Amygdala (tissue), 56 donors: ENCODE measurements at places on chromosomes 4 and X.

- DNase-seq, result no peak
Measured at GRCh38 chr4:85808864-85809263, 333.9 kb downstream of the ARHGAP24 start.

GRCh38 chrX:44054863-44055601 lies 81.8 kb upstream of the NDP start:
- no peak for DNase-seq

DNA sequence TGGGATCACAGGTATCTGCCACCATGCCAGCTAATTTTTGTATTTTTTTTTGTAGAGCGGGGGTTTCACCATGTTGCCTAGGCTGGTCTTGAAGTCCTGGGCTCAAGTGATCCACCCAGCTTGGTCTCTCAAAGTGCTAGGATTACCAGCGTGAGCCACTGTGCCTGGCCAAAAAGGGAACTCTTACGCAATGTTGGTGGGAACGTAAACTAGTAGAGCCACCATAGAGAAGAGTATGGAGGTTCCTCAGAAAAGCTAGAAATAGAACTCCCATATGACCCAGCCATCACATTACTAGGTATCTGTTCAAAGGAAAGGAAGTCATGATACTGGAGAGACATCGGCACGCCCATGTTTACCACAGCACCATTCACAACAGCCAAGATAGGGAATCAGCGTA lies 85.9 kb downstream of the PRKX start:
- no peak for DNase-seq

GRCh38 chr4:113232194-113232593 lies 182.7 kb downstream of the ANK2 start:
- DNase-seq, result no peak

DNA sequence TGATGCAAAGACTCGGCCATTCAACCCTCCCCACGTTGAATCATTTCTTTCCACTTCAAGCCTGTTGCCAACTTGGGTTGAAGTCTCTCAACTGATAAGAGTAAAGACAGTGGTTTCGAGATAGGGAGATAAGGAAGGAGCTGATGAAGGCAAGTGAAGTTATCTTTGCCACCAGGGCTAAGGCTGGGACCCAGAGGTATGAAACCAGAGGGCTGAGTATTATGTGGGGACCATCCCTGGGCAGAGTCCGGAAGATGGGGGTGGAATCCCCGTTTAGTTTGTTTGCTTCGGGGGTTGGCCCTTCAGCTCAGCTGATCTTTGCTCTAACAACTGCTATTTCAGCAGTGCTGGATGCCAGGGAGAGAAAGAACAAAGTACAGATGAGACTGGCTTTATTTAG lies 2.3 kb upstream of the XPNPEP2 start:
- no peak for DNase-seq
